ENCODE measurements at places on chromosomes 7 and 10.

DNA sequence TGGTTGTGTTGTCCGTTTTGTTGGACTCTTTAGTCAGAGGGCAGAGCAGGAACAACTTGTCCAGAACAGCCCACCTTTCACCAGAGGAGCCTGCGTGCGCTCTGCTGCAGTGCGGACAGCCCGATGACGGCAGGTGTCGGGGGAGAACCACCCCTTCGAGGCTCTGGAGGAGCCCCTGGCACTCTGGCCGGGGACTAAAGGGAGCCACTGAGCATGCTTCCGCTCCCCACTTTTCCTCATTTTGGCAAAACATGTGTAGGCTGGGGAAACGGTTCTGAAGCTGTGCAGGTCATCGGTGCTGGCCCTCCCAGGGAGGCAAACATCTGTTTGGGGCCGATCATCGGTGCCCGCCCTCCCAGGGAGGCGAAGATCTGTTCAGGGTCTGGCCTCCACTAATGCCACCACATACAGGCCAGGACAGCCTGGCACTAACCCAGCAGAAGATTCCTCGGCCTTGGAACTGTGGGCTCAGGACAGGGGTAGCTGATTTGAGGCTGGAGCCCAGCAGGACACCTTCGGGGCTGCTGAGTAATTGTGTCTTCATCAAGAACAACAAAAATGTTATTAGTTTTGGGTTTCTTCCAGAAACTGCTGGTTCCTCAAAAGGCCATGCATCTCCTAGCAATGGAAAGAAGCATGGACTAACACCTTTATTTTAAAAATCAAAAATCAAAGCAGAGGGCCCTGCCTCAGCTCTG, 124.4 kb upstream of the TCERG1L start:
- no peak for DNase-seq

GRCh38 chr10:119336599-119336998, 129.2 kb downstream of the GRK5 start:
- no peak for DNase-seq

DNA sequence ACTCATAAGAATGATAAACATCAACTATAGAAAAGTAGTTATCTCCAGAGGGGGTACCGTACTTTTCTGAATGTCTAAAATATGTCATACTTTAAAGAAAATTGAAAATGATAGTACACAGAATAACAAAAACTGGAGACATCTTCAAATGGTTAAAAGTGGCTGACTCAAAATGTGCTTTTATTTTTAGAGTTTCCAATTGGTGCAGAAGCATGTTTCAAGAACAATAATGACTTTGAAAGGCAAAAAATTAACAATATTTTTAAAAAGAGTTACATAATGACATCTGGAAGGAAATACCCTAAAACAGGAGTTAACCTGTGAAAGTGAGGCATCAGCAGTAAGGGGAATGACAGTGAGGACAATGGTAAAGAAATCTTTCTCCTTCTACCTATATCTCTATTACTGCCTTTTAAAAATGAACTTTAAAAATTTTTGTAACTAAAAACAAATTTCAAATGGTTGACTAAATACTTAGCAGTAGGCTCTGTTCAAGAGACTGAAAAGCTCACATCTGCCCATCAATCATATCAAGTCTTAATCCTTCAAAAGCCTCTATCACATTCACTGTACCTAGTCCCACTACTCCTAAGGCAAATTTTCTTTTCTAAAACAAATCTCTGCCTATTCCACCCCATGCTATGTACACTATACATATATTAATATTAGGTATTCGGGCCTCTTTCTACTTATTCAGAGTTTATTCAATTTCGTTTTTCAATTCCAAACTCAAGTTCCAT, 3.0 kb downstream of the ASZ1 start:
- DNase-seq: no peak

DNA sequence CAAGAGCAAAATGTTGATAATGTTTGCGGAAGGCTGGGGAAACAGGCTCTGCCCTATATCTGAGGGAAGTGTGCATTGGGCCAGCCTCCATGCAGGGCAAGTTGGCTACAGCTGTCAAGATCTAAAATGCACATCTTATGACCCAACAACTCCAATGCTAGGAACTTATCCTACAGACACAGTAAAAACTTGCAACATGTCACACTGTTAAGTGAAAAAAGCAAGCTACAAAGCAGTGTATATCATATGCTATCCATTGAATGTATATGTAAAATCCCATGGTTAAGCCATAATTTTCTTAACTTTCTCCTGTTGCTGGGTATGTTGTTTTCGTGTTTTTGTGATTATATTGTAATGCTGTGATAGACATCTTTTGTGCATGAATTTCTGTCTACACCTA, 16.3 kb upstream of the KAT6B start:
- no peak for DNase-seq

DNA sequence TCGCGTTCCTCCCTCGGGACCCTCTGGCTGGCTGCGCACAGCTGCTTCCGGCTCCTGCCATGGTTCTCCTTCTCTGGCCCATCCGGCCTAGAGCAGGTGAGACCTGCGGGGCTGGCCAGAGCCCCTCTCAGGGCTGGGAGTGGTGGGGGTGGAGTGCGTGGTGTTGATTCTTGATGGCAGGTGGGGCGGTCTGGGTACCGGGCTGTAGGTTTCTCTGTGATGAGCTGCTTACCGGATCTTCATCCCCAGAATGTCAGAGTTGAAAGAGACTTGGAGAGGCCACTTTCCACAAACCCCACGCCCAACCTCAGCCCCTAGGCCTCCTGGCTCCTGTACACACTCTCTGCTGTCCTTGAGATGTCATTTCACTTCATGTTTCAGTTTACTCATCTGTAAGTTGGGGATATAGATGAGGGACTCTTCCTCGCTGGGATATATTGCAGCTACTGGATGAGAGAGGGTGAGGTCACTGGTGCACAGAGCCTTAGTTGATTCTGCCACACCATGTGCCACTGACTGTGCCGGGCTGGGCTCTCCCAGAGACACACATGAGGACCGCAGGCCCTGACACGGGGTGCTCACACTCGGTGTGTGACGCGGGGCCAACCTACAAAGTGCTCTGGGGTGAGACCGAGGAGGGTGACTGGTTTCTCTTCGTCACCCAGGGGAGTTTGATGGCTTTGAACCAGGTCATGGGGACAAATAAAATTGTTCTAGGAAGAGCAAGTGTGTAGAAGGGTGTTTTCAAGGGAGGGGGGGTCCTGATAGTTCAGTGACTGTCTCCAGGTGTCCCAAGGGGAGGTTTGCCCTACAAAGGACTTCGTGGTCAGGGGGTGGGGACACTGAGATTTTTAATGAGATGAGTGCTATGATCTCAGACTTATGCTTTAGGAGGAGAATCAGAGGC, 29.5 kb downstream of the ZNF775 start:
- no peak for DNase-seq

GRCh38 chr10:31158011-31158658, 126.5 kb upstream of the ZNF438 start:
- no peak for DNase-seq

DNA sequence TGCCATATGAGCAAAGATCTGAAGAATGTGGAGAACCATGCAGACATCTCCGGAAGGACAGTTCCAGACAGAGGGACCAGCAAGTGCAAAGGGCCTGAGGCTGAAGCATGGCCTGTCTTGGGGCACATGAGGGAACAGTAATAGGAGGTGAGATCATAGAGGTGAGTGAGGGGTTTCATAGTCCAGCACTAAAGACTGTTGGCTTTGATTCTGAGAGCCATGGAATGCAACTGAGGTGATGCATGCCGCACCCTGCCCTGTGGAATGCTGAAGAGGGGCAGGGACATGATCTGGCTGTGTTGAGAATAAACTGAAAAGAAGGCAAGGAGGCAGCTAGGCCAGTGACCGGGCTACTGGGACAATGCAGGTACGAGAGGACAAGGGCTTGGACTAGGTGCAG, 253.1 kb upstream of the KLF14 start:
- DNase-seq: no peak

DNA sequence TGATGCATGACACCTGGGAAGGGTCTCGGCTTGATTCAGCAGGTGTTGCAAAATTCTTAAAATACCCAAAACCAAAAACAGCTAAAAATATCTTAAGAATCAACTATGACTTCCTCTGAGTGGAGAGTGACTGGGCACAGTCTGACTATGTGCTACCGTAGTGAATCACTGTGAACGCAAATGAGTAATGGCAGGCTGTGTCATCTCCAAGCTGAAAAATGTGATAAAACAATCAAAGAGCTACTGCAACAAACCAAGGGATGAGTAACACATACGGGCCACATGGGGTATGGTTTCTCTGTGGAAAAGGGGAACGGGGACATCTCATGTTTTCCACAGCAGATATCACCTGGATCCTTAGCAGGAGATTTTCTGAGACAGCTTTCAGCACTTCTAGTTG, 127.5 kb downstream of the ABCA13 start:
- no peak for DNase-seq

DNA sequence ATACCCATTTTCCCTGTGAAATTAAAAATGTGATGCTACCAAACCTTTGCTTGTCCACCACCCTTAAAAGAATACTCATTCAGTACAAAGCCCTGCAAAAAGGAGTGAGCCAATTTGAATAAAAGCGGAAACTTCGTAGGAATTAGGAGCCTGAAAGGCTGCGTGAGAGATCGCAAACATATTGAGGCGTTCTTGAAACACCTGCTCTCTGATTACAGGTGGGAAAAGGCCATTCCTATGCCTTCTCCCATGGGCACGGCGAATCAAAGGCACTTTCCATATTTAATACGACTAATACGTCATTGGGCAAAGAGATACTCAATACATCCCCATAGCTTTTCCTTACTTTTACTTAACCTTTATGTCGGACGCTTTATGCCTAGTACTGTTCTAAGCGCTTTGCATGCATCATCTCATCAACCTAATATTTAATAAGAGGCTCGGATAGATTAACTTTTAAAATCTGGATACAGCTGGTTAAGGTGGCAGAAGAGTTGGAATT, 30.9 kb upstream of the KMT2E start:
- DNase-seq: no peak

DNA sequence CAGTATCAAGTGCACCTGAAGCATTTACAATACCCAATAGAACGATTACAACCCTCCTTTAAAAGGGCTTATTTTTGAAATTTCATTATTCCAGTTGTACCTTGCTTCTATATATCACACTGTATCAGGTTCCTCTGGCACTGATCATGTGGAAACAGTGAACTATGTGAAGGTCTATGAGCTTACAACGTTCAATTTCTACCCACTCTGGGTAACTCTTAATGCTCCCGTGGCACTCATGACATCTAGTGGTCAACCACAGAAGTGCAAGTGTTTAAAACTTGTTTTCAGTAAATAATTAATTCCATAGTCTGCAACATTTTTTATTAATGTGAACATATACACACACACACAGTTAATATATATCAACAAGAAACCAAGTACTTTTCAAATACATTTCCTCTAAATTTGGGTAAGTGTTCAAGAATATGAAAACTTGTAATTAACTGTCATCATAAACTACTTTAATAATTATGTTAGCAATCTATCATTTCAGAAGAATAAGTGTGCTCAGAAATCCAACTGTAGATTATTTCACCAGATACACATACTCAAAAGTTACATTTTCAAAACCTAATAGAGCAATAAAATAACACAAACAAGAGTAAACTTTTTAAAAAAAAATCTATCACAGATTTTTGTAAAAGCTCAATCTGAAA, 61.0 kb downstream of the MPP7 start:
- peak; percentile 23 for DNase-seq

DNA sequence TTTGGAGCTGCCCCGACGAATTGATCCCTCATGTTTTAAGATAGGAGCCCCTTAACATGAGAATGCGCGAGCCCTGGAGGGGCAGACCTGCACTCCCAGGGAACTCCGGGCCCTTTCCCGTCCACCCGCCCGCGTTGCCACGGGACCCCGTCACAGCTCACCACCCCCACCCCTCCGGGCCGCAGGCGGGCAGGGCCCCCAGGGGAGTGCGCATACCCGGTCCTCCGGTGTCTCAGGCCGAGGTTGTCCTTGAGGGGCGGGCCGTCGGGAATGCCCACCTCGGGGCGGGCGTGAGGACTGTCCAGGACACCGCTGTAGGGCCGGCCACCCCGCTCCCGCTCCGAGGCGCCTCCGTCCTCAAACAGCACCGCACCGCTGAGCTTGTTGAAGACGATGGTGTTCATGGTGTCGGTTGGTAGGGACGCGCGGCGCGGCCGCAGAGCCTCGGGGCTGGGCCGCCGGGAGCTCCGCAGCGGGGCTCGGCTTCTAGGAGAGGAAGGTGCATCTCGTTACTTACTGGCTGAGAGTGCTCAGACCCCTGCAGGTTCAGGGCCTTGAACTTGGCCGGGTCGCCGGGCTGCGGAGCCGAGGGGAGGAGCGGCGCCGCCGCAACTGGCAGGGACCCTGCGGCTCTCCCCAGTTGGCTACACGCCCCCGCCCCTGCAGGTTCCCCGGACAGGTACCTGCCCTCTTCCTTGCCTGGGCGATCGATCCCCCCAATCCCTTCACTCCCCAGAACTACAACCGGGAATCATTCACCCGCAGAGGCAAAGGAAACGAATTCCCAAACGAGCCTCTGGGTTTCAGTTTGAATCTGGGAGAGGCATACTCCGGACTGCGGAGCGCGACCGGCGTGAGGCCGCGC, 2.4 kb downstream of the MKX start:
- DNase-seq: peak; percentile 26

GRCh38 chr7:2182461-2182860, 50.3 kb downstream of the MAD1L1 start:
- no peak for DNase-seq

DNA sequence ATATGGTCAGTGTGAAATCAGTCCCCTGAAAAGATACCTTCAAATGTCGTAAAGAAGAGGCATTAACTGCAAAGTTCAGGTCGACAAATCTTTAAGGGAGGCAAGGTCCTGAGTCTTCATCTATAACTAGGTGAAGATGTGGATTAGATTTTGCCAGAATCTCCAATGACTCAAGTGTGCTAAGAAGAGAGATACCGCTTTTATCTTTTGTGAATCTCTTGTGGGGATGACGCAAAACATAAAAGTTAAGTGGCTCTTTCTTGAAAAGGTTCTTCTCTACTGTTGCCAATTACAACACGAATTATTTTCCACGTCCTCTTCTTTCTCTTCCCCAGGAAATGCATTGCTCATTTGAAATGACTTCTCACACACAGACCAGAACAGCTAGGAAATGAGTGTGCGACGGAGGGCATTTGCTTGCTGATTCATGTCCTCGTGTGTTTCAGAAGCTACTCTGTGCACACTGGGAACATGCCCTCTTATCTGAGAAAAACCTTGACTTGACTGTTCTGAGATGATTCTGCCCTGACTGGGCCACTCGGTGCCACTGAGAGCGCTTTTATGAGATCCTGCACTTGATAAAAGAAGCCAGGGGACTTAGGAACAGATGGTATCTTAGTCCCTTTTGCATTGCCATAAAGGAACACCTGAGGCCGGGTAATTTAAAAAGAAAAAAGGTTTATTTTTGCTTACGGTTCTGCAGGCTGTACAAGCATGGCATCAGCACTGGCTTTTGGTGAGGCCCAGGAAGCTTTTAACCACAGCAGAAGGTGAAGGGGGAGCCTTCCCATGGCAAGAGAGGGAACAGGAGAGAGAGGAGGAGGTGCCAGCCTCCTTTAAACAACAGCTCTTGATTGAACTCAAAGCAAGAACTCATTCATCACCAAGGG, 169.5 kb upstream of the PFKP start:
- DNase-seq: no peak

All from uterus (tissue), 4 donors.